ENCODE measurements at places on chromosomes 3 and 15.

DNA sequence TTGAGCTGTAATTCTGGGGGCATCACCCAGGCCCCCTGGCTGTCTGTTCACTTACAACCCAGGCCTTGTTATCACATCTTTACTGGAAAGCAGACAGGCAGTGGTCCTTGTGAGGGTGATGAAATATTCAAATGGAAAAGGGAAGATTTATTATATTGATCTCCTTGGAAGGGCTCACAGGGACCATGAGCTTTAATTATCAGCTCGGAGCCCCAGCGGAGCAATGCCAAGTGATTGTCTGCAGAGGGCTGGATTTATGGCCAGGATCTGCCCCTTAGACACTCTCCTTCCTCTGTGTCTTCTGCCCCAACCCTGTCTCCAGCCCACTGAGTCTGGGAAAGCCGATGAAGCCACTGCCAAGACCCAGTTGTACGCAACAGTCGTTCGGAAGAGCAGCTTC, 31.9 kb downstream of the CCDC33 start:
- no peak for DNase-seq

- no peak for DNase-seq
Measured at GRCh38 chr3:120762615-120763014, 20.1 kb downstream of the GTF2E1 start.

DNA sequence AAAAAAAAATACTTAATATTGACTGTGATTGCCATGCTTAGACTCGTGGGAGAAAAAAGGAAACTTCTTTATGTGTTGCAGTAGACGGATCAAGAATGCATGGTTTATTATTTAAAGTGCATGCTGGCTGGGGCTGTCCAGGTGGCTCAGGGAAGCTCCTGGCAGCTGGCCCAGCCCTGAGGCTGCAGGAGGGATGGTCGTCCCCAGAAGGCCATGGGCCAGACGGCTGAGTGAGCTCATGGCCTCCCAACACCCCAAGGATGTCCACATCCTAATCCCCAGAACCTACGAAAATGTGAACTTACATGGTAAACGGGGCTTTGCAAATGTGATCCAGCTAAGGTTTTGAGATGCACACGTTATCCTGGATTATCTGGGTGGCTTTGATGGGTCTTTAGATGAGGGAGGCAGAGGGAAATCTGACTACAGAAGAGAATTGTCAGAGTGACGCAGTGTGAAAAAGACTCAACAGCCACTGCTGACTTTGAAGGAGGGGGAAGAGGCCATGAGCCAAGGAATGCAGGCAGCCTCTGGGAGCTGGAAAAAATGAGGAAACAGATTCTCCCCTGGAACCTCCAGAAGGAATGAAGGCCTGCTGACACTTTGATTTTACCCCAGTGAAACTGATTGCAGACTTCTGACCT, 29.8 kb downstream of the ADAMTS17 start:
- DNase-seq, result no peak

DNA sequence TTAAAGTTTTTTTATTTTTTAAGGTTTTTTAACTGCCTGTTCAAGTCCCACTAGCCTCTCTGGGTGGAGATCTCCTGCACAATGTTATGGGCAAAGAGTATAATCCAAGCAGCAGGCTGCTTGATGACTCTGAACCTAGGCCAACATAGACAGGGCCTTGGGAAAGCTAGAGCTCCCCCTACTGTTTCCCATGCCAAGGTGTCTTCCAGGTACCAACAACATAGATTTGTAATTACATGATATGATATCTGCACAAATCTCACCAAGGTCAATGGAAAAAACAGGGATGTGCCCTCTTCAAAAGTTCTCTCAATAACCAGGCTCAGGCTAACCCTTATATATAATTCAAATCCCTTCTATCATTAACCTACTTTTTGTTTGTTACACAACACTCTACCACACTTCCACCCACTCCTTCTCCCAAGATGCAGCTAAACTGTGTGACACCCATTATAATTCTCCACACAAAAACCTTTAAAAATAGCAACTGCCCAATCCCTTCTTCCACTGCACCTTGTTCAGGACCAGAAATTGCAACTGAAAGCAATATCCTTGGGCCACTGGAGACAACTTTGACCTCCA, 43.8 kb downstream of the RBM15B start:
- no peak for DNase-seq

DNA sequence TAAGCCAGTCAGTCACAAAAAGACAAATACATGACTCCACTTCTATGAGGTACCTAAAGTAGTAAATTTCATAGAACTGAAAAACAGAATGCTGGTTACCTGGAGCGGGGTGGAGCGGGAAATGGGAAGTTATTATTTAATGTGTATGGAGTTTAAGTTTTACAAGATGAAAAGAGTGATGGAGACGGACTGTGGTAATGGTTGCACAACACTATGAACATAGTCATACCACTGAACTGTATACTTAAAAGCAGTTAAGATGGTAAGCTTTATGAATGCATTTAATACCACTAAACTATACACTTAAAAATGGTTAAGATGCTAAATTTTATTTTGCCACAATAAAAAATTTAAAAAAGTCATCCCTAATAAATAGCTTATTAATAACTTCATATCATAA, 23.2 kb downstream of the SFMBT1 start:
- no peak for DNase-seq

DNA sequence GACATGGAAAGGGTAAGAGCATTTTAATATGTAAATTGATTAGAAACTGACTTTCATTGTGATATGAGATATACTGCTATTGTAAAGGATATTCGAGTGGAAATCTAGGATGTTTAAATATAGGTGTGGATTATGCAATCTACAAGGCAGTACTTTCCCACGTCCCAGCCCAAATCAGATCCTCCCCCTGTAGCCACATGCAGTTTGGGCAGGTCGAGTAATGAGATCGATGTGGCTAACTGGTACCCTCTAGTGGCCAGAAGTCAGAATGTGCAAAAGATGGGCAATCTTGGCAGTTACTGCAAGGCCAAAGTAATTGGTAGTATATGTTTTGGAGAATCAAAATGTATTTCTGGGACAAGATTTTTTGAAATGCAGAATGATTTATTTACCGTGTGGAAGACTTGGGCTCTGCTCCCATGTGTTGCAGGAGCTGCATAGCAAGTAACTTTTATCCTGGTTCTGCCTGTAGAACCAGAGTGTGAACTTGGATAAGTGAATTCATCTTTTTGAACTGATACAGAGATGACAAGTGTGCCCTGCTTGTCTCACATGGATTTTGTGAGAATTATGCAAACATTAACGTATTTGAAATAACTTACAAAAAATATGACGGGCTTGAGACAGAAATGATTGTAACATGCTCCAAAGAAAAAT, 94.5 kb upstream of the ADAMTSL3 start:
- DNase-seq, result peak; percentile 13

- no peak for DNase-seq
Measured at GRCh38 chr3:184741798-184742675, 30.2 kb upstream of the MAGEF1 start.

- no peak for DNase-seq
Measured at GRCh38 chr3:64900156-64900555, 212.4 kb upstream of the ADAMTS9 start.

- no peak for DNase-seq
Measured at GRCh38 chr3:53169832-53170324, 8.9 kb downstream of the PRKCD start.

- no peak for DNase-seq
Measured at GRCh38 chr3:76038949-76039348, 253.6 kb upstream of the ZNF717 start.

DNA sequence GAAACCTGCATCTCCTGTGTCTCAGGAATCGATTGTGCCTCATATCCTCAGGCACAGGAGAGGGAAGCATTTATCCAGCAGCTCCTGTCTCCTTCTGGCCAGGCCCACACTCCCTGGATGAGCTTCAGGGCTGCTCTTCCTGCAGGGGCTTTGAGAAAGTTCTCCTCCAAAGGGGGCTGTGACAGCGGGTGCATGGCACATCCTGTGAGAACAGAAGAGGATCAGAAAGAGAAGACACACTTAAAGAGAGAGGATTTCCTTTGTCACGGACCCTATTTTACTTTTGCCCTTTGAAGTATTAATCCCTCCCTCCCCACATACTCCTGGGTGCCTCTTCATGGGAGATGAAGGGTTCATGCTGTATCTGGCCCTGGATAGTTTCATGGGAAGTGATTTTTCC, 46.0 kb downstream of the MFSD1 start:
- DNase-seq, result no peak

DNA sequence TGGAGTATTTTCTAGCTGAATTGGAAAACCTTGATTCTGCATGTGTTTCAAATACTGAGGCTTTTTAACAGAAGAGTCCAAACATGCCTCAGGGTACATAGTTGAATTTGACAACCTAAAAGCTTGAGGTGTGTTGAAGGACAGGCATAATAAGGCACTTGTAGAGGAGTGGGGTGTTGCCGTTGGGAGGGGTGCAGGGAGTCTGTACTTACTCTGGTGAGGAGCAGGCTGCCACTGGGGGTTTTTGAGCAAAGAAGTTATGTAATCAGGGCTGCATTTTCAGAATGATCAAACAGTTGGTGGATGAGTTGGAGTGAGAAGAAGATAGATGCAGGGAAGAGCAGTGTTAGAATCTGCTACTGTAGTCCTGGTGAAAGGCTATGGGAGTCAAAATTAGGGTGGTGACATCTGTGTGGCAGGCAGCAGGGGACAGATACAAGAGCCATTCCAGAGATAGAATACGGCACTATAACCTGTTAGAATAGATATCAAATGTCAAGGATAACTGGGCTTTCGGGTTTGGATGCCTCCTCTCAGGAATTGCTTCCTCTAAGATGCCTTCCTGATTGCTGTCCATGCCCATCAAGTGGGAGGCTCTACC, 161.6 kb downstream of the GHSR start:
- no peak for DNase-seq

GRCh38 chr15:57677204-57677603, 29.3 kb upstream of the POLR2M start:
- no peak for DNase-seq

DNA sequence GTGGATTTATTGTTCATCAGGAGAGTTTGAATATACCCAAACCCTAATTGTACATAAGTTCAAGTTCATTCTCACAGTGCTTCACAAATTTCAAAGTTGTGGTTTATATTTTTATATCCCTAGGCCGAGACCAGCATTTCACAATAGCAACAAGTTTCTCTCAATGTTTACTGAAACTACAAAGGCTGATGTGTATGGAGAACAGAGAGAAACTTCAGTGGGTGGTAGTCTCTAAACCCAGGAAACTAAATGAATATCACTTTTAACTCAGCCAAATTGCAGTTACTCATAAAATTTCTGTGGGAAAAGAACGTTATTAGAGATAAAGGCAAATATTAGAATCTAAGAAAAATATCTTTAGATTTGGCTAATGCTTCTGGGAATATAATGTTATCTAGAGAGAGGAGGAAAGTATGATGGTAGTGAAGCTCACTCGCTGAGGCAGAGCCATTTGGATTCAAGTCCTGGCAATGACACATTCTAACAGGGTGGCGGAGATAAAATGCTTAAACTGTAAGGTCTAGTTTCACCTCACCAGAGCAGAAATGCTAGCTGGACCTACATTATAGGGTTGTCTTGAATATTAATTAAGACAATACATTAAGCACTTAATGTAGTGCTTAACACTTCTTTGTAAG, 514.8 kb downstream of the EPHA3 start:
- no peak for DNase-seq

DNA sequence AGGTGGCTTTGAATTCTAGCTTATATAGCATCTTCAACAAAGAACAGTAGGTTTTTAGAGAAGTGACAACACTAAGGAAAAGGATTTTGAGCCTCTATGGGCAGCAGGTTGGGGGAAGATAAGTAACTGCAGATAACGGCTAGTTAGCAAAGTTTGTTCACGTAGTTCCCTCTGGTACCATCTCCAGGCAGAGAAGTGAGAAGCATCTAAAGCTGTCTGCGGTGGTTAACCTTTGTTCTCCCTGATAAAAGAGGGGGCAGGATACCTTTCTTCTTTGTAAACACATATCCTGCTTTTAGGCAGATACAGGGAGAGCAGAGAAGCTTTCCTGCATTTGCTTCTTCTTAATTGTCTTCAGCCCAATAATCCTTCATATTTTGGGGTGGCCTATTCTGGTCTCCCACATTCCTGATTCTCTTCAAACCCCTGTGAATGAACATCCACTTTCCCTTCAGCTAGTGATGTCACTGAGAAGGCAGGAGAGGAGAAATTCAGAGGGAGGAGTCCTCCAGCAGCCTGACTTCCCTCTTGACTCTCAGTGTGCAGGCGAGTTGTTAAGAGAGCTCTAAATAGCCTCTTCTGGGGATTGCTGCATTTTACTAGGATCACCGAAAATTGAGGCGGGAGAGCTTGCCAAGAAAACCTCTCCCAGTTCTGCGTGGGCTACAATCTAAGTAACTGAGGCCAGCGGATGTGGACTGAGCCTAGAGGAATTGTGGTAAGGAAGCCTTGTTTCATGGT, 393.7 kb upstream of the C2CD4B start:
- no peak for DNase-seq

DNA sequence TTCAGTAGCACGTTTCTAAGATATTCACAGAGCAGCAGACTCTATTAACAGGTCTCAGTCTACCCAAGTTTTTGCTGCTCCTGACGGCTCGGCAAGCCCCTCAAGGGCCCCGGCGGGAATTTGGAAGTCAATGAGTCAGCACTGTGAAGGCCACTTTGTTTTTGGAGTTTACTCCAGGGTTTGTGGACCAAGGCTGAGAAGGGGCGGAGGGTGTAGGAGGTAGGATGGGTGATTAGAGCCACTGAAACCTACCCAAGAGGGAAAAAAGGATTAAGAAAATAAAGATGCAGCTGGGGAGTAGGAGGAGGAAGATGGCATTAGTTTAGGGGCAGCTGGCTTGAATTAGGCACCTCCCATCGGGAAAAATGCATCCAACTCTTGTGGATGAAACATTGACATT, 87.6 kb downstream of the BDH1 start:
- DNase-seq, result no peak

DNA sequence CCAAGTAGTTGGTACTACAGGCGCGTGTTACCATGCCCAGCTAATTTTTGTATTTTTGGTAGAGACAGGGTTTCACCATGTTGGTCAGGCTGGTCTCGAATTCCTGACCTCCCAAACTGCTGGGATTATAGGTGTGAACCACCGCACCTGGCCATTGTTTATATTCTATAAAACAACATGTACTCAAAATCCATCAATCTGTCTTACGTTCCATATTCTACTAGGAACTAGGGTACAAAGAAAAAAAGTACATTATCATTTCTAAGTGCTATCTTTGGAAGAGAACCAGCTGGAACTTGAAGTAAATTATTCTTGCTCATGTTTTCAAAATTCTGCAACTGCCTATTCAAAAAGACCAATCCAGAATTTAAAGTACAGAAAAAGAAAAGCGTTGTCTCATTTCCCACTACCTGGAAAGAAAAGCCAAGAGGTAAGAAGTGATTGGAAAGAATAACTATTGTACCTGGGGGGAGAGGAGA, 15.2 kb downstream of the SPPL2A start:
- DNase-seq, result no peak

DNA sequence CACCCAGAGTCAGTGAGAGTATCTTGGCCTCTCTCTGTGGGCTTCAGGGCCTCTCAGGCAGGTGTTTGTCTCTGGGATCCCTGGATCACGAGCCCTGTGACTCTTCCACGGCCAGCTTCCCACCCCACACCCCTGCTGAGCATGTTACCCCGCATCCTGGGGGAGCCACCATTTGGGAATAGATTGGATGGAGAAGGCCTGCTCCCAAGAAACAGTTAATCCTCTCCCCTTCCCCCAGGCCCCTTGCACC, 15.5 kb upstream of the SRP14 start:
- DNase-seq, result no peak

GRCh38 chr15:101434032-101434920, 55.2 kb downstream of the PCSK6 start:
- no peak for DNase-seq

Data from NCI-H2171 (cell line).